ENCODE measurements at places on chromosomes 5 and 9.

DNA sequence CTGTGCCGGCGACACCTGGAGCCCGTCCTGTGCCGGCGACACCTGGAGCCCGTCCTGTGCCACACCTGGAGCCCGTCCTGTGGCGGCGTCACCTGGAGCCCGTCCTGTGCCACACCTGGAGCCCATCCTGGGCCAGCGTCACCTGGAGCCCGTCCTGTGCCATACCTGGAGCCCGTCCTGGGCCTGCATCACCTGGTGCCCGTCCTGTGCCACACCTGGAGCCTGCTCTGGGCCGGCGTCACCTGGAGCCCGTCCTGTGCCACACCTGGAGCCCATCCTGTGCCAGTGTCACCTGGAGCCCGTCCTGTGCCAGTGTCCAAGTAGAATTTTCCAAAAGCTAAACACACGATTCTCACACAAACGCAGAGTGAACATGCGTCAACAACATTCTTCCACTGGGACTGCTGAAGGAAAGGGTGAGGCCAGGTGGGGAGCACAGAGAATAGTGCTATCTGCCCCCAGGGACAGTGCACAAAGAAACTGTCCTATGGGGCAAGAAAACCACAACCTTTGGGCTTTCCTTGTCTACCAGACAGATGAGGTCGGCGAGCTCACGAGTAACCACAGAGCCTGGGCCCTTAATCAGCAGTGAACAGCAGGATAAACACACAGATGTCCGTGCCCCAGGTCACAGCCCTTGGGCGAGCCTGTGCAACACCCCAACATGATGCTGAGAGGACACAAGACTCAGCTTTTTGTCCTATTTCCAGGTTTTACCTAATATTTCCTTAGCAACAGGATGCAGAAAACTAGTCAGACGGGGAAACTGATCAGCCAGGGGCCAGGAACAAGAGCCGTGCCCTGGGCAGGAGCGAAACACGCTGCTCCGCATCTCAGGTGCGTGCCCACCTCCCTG is 7.9 kb downstream of the QSOX2 start:
- no peak for DNase-seq

- DNase-seq: no peak
These were observed 23.3 kb downstream of the SAR1B start for GRCh38 chr5:134609232-134609851.

DNA sequence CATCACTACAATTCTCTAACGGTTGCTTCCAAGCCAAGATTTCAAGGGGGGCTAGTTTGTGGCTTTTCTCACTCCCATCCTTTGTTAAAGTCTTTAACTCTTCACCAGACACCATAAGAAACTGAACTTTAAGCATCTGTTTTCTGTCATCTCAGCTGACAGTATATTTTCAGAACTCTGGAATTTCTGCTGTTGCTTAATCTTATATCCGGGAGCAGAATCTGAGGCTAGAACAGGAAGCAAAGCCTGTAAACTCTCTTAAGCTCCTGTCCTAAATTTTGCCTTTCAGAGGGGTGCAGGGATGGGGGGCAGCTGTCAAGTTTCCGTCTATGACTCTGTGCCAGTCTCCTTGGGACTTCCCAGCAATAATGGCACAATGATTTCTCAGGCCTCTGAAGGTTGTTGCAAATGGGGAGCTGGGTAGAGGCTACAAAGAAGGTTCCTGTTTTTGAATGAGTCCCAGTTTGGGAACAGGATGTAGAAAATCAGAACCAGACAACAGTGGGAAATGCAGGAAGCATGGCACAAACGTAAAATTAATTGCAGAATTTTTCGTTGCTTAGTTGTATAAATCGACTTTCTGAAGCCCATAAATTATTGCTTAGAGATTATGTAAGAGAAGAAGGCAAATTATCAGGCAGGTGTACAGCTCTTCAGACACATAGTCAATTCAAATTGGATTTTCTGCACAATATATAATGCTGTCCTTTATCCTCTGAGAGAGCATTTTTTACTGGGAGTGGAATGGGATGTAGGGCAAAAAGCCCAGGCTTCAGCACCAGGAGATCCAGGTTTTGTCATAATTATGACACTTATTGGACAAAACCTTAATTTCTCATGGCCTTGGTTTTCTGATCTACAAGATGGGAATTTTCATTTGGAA is 430.9 kb downstream of the DMAC1 start:
- DNase-seq: no peak

GRCh38 chr9:106874652-106875051 is 11.7 kb downstream of the ZNF462 start:
- no peak for DNase-seq

DNA sequence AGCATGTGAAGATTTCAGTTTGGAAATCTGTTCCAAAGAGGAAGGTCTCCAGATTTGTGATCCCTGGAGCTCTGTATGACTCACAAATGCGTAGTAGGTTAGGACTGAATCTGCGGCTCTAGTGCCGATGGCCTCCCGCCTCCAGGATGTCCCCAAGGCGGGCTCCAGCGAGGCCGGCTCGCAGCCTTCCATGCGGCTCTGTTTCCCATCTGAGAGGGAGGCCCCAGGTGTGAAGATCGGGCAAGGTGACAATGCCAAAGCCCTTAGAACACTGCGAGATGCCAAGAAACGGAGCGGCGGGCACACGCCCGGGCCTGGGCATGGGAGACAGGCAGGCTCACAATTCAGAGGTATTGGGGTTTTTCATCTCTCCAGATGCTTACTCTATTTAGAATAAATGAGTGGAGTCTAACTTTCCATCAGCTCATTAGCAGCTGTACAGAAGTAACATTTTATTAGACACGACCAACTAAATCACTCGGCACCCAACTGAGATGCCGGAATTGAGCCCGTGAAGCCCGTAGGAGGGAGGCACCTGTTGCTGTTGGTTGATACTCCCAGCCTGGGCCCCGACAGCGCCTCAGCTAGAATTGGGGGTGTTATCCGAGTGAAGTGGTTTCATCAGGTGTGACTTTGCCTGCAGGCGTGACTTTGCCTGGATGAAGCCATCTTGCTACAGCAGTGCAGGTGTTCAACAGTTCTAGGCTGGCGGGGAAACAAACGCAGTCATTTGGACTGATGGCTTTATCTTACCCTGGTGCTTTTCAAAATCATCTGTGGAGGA is 7.4 kb upstream of the MRPS2 start:
- DNase-seq: no peak

- DNase-seq: no peak
These were observed 47.8 kb upstream of the SUSD3 start for GRCh38 chr9:93010704-93011103.
